ENCODE measurements at places on chromosomes 4 and X.
A peak's percentile ranks its signal among the peaks of the same experiment; 100 is the strongest.

- no peak for DNase-seq
These were observed 841.7 kb upstream of the POU3F4 start for GRCh38 chrX:82666355-82666754.

DNA sequence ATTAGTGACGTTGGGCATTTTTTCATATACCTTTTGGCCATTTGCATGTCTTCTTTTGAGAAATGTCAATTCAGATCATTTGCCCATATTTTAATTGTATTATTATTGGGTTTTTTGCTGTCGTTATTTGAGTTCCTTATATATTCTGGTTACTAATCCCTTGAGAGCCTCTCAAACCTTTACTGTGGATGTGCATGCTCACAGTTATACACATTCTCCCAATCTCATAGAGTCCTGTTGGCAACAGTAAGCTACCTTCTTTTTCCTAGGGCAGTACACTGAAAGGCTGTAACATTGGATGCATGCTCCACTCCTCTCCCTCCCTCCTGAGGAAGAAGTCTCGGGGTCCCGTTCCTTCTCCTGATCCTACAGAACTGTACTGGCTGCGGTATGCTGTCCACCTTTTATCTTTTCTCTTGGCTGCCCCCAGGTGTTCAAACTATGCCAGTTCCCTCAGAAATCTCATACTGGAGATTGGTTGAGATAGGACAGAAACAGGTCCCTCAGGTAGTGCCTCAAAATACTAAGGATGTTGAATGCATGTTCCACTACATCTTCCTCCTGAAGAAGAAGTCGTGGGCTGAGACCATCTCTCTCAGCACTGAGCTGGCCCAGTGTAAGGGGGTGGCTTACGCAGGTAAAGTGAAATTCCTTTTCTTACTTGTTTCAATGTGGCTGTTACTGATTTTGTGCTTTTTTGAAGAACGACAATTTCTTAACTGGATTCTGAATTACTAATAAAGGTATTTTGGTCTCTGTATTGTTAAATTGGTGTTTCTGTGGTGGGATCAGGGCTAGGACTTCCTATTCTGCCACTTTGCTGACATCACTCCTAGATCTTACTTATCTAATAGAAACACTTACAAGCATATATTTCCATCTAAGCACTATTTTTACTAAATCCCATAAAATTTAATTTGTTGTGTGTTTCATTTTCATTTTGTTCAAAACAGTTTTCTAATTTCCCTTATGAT lies 145.4 kb upstream of the HUWE1 start:
- peak; percentile 28 for DNase-seq

DNA sequence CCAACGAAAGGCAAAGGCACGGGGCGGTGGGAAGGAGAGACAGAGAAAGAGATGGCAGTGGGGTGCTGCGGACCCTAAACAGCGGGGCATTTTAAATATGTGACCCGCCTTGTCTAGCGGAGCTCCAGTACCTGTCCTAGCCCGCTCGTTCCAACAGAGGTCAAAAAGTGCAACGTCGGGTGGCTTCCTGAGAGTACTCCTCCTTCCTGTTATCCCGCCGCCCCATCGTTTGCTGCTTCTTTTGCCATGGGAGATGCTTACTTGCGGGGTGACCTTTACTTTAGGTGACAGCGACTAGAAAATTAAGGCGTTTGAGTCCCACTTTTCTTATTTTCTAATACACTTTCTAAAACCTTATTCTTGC lies 735 bp downstream of the NRK start:
- DNase-seq: no peak

DNA sequence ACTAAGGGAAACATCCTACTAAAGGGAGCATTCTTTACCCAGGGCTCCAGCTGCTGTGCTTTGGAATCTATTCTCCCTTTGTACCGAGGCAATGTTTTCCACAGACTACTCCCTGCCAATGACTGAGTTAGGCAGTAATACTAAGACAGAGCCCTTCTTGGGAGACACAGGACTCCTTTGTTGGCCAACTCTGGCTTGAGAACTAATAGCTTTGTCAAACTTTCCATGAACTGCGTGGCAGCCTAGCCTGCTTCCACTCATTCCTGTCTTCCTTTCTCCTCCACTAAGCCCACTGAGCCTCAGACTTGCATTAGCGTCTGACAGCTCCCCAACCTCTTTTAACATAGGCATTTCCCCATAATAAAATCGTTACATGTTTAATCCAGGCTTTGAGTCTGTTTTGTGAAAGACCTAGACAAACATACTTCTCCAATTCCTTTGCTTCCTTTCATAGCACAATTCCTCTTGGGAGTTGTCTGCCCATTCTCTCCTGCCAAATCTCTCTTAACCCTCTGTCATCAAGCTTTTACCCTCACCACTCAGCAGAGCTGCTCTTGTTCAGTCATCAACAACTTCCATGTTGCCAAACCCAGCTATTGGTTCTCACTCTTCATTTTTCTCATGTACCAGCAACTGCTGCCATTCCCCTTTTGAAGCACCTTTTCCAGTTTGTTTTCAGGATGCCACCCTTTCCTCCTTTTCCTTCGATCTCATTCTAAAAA lies 300.3 kb upstream of the IGFBP7 start:
- no peak for DNase-seq

DNA sequence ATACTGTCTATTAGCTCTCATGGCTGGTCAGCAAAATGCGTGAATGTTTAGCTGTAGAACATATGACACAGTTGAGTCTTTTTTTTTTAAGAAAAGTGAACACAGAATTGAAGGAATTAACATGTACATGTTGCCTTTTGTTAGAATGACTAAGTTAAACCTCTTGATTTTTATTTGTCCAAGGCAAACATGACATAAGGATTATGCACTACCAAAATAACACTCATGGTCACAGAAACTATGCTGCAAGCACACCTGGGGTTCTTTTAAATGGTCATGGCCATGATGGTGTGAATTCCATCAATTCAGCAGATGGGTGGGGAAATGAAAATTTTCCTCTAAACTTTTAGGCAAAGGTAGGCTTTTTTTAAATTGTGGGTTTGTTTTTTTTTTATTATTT lies 80.1 kb upstream of the CXCL13 start:
- no peak for DNase-seq

- no peak for DNase-seq
These were observed 43.3 kb upstream of the FGF13 start for GRCh38 chrX:138754861-138755260.

GRCh38 chr4:132614682-132615081 lies 534.4 kb upstream of the PCDH10 start:
- no peak for DNase-seq

DNA sequence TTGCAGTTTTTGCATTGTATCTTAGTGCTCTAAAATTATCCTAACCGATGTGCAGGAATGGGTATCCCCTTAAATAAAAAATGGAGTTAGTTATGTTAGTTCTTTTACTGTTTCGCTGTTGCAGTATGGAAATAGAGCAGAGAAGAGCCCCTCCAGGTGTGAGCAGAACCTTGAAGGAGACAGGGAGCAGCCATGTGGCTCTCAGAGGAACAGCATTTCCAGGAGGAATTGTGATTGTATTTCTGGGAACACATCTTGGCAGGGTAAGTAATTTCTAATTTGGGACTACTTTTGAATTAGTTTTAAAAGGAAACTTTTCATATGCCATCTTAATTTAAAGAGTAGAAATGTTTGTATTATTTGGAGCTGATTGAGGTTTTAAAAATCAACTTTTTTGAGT lies 5.3 kb upstream of the CCDC158 start:
- no peak for DNase-seq

DNA sequence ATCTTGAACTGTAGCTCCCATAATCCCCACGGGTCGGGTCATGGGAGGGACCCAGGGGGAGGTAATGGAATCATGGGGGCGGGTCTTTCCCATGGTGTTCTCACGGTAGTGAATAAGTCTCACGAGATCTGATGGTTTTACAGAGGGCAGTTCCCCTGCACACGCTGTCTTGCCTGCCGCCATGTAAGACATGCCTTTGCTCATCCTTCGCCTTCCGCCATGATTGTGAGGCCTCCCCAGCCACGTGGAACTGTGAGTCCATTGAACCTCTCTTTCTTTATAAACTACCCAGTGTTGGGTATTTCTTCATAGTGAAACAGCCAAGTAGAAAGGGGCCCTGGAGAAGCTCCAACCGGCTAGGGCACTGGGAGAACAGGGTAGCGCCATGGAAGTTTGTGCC lies 12.3 kb downstream of the CTAG1A start:
- DNase-seq: no peak

- DNase-seq: no peak
These were observed 156.0 kb downstream of the DCLK2 start for GRCh38 chr4:150234246-150234645.

- DNase-seq: peak; percentile 62
These were observed 772 bp upstream of the FBXW7 start for GRCh38 chr4:152536545-152537182.

DNA sequence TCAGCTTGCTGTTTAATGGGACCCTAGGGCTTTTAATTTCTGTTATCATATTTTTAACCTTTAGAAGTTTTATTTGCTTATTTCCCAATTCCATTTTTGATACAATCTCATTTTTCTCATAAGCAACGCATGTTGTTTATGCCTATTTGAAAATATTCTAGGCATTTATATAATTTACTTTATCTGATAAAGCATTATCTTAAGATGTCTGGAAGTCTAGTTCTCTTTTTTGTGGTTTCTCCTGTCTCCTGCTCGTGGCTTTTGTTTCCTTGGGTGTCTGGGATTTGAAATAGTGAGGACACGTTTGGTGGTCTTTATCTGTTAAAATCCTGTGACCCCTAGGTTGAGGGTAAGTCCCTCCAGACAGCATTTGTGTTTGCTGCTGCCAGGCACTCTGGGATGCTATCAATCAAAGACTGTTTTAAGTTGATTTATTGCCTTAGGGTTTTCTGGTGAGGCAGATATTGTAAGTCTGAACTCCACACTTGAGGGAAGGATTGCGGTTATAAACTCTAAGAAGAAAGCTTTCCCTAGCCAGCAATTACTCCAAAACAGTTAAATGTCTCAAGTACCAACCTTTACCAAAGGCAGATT lies 208.0 kb downstream of the PRDM5 start:
- DNase-seq: no peak

DNA sequence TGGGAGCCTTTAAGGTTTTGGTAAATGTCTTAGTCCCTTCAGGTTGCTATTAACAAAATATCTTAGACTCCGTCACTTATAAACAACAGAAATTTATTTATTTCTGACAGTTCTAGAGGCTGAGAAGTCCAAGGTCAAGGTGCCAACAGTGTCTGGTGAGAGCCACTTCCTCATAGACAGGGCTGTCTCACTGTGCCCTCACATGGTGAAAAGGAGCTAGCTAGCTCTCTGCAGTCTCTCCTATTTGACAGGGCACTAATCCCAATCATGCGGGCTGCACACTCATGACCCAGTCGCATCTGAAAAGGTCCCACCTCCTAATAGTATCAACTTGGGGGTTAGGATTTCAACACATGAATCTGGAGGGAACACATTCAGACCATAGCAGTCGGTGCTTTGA lies 63.4 kb upstream of the KLF3 start:
- no peak for DNase-seq

DNA sequence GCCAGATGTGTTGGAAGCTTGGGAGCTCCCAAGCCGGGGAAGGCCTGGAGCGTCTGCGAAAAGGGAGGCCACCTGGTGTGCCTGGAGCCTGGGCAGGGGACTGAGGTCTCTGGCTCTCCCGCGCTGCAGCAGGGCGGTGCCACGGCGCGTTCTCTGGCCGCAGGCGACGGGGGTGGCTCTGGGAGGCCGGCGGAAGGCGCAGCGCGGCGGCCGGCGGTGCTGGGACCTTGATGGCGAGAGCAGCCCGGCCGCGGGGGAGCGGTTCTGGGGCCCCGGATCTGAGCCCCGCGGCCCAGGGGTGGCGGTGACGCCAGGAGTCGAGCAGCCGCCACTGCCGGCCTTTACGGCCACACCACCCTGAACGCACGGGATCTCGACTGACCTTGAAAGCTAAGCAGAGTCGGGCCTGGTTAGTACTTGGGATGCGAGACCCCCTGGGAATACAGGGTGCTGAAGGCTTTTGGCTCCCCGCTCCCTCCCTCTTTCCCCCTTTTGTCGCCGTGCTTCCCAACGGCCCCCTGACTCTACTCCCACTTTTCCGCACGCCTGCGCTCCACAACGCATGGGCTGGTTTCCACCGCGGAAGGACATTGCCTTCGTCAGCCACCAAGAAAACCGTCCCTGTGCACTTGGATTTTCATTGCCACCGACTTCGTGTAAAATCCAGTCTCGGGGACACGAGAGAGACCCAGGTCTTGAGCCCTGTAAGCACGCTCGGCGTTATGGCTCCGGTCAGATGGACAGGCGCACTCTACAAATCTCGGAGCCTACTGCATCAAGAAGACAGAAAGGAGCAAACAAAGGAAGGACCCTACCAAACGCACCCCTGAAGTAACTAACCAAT lies 9.5 kb downstream of the FRG2 start:
- DNase-seq: no peak

DNA sequence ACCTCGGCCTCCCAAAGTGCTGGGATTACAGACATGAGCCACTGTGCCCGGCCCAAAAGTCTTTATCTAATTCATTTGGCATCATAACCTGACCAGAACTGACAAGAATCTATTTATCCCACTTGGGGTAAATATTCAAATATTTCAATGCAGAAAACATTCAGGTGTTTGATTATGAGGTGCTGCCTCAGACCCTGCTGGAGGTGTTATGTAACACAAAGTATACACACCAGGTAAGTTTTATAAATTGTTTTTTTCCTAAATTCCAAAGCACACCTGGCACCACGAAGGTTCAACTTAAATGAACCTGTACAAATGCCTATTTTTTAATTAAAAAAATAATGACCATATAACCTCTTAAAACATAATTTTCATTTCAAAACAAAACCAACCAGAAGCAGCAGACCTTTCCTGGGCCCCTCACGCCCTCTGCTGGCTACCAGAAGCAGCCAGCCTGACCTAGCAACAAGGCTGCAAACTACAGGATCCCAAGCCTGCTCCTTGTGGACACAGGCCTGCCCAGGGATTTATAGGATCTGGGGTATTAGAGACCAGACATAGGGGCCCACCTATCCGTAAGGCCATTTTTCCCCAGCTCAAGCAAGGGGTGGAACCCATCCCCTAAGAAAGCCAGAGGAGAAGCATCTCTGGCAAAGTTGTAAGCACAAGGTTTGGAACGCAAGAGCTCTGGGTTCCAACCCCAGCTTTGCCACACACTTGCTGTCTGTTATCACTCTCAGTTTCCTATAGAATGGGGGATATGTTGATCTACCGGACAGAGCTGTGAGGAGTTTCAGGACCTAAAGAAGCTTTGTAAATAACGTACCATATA lies 11.7 kb downstream of the OTUD5 start:
- peak; percentile 46 for DNase-seq

GRCh38 chr4:825063-825970 lies 612 bp downstream of the CPLX1 start:
- DNase-seq: peak; percentile 26
